ENCODE measurements at places on chromosomes 16 and 17.

DNA sequence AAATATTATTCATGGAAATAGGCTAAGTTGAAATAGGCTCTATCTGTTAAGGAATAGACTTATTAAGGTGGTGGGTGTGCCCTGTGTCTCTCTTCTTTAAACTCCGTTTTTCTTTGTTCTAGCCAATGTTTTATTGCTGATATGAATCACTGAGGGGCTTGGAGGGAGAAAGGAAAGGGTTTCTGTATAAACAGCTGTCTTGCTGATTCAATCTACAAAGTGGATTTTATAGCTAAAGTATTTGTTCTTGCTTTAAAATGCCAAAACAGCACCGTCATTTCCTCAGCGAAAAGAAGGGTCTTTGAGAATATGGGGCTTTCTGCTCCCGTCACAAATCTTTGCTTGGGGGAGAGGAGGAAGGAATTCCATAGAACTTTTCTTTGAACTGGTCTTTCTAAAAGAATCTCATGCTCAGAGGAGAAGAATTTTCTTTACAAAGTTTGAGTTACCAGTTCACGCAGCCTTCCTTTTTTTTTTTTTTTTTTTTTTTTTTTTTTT, 39.3 kb downstream of the MSI2 start:
- no peak for DNase-seq

DNA sequence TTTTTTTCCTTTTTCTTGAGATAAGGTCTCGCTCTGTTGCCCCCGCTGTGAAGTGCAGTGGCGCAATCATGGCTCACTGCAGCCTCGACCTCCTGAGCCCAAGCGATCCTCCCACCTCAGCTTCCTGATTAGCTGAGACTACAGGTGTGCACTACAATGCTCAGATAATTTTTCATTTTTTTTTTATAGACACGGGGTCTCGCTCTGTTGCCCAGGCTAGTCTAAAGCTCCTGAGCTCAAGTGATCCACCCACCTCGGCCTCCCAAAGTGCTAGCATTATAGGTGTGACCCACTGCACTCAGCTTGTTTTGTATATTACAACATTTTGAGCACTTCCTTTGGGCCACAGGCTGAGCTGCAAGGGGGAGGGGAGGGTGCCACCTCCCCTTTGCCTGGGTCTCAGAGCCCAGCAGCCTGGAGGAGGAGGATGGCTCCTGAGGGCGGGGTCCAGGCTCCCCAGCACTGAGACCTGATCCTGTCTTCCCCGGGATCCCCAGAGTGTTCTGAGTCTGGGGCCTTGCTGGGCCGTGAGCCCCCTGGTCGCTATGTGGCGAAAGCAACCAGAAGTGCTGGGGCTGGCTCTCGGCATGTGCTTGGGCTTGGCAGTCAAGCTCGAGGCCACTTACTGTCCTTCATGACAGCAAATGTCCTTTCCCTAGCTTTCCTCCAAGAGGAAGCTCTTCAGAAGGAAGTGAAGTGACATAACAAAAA, 8.1 kb downstream of the DEF8 start:
- no peak for DNase-seq

DNA sequence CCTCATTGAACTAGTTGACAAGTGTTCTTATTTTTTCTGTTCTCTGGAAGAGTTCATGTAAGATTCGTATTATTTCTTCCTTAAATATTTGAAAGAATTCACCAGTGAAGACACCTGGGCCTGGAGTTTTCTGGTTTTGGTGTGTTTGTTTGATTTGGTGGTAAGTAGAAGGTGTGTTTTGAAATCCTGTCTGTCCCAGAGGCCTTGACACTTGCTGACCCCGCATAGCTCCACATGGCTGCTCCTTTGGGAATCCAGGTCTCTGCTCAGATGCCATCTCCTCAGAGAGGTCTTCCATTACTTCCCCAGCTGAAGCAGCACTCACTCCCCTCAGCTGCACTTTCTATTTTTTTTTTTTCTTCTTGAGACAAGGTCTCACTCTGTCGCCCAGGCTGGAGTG, 5.7 kb upstream of the NUP93 start:
- no peak for DNase-seq

- no peak for DNase-seq
Measured at GRCh38 chr17:42345396-42346073, 42.7 kb downstream of the STAT3 start.

DNA sequence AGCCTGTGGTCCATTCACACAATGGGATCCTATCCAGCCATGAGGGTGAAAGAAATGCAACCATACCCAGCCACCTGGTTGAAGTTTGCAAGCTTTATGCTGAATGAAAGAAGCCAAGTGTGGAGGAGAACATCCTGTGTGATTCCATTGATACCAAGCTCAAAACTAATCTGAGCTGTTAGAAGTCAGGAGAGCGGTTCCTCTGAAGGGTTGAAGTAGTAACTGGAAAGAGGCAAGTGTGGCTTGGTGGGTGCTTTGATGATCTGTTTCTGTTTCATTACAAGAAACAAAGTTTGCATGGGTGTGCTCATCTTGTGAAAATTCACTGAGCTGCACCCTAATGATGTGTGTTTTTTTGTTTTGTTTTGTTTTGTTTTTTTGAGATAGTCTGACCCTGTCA, 99.4 kb downstream of the SALL1 start:
- DNase-seq = no peak

DNA sequence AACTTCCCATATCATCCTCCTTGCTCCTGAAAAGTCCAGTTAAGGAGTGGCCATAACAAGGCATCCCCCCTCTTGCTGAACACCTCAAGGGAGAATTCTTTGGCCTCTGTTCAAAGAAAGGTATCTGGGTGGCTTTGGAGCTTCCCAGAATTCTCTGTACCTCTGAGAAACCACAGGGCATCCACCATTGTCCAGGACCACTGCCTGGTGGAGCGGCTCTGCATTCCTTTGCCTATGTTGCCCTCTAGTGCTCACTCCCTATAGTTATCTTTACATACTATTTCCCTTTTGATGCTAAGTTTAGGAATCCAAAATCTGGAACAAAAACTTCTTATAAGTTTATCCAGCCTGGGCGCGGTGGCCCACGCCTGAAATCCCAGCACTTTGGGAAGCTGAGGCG, 30.3 kb downstream of the CHD9NB start:
- no peak for DNase-seq

DNA sequence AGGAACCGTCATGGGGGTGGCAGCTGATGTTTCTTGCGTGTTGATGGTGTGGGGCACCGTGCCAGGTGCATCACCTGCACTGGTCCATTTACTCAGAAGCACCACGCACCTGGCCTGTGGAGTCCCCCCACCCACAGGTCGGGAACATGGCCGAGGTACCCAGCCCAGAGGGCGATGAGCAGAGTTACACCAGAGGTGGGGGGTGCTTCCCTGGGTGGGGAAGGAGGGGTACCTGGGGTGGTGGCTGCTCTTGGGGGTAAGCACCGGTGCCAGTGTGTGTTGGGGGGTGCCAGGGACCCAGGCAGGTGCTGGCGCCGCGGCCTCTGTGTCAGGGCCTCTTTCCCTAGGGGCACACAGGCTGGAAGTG, 5.0 kb upstream of the ZNF750 start:
- no peak for DNase-seq

GRCh38 chr17:78654325-78654724, 77.1 kb upstream of the DNAH17 start:
- no peak for DNase-seq

GRCh38 chr17:78441271-78441971, 63.0 kb downstream of the PGS1 start:
- no peak for DNase-seq

DNA sequence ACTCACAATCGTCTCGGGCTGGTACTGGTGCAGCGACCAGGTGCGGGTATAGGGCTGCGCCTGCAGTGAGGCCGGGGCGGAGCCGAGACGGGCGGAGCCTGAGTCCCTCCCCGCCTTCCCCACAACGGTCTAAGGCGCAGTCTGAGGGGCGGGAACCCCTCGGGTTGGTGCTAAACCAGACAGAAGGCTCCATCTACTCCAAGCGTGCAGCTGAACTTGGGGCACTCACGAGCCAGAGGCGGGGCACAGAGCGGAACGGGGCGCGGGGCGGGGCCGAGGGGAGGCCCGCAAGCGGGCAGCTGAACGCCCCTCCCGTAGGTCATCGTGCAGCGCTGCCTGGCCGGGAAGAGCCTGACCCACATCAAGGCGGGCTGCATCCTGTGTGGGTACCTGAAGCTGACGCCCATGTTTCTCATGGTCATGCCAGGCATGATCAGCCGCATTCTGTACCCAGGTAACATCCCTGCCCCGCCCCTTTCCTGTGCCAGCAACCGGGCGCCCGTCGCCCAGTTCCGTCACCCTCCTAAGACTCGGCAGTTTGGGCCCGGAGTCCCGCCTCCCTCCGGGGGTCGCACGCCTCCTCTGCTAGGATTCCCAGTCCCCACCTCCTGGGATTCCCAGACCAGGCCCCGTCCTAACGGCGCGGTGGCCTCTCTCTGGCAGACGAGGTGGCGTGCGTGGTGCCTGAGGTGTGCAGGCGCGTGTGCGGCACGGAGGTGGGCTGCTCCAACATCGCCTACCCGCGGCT, 5.0 kb downstream of the SLC5A2 start:
- DNase-seq = peak; percentile 58

- no peak for DNase-seq
Measured at GRCh38 chr17:61414141-61414935, 14.7 kb downstream of the TBX2 start.

Data from stimulated activated CD4-positive, alpha-beta T cell treated with anti-CD3 and anti-CD28 coated beads, Interleukin-4, amount 100 ng/mL, for 48 hours (primary cell).